CD8-positive, alpha-beta T cell (primary cell): ENCODE measurements at places on chromosomes 11 and 22.
A peak's percentile ranks its signal among the peaks of the same experiment; 100 is the strongest.

GRCh38 chr11:115961159-115962003, 457.2 kb upstream of the CADM1 start:
- DNase-seq, result no peak

GRCh38 chr11:25733777-25734176, 598.2 kb upstream of the ANO3 start:
- no peak for DNase-seq

DNA sequence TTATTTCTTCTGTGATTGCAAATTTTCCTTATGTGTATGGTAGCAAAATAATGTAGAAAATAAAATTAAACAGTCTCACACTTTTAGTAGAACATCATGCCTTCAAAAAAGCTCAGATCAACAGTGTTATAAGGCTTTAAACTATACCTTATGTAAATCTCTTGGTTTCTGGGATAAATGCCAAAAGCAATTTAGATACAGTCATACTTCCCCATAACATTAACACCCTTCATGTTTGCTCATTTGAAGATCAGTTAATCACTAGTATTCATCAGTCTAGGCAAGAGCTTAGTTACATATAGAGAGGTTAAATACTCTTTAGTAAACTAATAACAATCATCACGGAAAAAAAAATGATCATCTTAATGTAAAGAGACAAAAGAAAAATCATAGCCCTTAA, 421.8 kb upstream of the ANO3 start:
- DNase-seq, result no peak

- no peak for DNase-seq
Measured at GRCh38 chr11:9922806-9923205, 258.9 kb downstream of the SWAP70 start.

GRCh38 chr22:38954414-38955043, 2.9 kb upstream of the APOBEC3A start:
- no peak for DNase-seq

DNA sequence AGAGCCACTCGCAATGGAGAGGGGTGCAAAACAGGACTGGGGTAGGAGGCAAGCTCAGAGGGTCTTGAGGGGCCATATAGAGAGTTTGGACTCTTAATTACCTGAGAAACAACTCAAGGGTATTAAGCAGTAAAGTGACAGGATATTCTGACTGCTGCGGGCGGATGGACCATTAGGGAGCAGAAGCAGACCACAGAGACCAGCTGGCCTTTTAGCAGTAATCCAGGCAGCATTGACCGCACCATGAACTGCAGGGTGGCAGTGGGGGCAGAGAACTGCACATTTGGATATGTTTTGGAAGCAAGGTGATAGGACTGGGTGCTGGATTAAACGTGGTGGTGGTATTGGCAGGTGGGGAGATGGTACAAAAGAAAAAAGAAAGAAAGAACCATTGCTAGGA, 125.3 kb downstream of the DBX1 start:
- no peak for DNase-seq

DNA sequence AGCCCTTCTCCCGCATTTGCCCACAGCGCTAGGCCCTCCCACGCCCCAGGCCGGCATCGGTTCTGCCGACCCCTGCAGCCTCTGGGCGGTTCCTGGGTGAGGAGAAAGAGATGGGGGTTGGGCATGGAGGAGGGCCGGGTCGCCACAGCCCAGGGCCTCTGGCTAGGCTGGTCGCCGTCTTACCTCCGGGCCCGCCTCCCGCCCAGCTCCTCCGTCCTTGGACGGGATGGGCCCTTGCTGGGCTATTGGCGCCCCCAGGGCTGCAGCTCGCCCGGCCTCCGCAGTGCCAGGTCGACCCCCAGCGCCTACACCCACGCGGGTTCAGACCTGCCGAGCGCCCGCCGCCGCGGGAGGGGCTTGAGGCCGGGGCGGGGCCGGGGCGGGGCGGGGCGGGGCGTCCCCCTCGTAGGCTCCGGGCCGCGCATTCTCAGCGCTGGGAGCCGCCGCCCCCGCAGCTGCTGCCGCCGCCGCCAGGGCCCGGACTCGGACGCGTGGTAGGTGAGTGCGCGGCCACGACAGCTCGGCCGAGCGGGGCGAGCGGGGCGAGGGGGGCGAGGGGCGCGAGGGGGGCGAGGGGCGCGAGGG, at the start of gene CD151:
Gene CD151, plus strand, starts transcription at position 424 of the 585 bp plus-strand sequence. CDS start 3,118 bp downstream, outside the sequence.
- peak; percentile 80 for DNase-seq

GRCh38 chr11:36101466-36101865, 157.6 kb downstream of the LDLRAD3 start:
- DNase-seq, result no peak

DNA sequence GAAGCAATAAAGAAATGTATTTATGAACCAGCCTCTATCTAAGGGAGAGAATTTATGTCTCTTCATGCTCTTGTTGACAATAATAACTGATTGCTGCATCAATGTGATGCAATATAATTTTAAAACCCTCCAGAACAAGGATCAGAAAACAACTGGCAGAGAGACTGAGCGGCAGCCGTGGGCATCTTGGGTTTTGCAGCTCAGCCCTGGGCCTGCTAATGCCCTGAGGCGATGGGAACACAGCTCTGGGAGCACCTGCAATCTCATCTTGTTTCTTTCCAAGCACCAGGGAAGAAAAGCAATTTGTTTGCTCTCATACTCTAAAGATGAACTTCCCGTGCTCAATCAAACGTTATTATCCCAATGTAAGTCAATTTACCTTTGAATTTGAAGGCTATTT, 245.7 kb downstream of the ST3GAL4 start:
- no peak for DNase-seq

GRCh38 chr11:87022254-87022653, 15.5 kb upstream of the TMEM135 start:
- DNase-seq, result no peak

GRCh38 chr11:11085580-11085979, 227.7 kb upstream of the ZBED5 start:
- DNase-seq, result no peak

- no peak for DNase-seq
Measured at GRCh38 chr11:19121646-19122045, 4.7 kb downstream of the ZDHHC13 start.

DNA sequence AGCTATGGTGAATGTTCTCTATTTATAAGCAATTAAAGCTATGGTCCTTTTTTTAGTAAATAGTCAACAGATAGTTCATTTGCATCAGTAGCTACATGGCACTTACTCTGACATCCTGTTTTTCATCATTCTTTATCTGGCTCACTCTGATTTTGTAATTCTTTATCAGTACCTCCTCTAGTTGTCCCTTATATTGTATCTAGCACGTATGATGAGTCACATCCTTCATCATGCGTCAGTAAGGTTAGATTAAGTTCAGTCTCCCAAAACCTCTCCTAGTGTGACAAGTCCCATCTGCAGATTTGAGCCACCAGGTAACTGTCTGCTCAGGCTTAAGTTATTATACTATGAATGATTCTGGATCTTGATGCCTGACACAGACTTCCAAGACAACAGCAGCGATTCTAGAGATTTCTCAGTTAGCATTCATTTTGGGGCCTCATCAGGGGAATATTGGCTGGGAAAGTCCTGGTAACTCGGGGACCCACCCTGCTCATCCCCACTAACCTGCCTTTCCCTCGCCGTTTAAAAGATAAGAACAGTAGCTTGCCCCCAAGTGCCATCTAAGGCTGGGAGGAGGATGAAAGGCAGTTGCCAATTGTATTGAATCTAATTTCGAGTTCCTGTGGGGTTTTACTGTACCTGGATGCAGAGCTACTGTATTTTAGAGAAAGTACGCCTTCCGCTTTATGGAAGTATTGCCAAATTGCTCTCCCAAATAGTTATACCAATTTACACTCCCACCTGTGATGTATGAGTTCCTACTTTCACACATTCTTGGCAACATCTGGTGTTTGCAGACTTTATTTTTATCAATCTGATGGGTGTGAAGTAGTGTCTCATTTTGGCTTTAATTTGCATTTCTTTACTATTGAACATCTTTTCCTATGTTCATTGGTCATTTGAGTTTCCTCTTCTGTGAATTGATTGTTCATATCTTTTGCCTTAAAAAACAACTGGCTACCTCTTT, 55.9 kb downstream of the ZC3H12C start:
- DNase-seq, result no peak

DNA sequence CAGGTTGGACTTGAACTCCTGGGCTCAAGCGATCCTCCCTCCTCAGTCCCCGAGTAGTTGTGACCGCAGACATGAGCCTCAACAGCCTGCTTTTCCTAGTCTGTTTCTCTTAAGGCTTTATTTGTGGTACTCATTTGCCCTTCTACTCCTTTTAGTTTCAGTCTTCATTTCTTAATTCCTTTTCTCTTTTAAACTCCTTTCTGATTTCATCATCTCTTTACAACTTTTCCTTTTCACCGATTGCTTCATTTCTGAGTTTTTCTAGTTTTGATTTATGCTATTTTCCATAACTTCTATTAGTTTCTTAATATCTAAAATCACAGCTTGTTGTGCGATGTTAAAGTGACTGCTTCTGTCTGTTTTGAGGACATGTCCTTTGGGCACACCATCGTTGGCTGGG, 17.3 kb upstream of the MRGPRF start:
- no peak for DNase-seq

DNA sequence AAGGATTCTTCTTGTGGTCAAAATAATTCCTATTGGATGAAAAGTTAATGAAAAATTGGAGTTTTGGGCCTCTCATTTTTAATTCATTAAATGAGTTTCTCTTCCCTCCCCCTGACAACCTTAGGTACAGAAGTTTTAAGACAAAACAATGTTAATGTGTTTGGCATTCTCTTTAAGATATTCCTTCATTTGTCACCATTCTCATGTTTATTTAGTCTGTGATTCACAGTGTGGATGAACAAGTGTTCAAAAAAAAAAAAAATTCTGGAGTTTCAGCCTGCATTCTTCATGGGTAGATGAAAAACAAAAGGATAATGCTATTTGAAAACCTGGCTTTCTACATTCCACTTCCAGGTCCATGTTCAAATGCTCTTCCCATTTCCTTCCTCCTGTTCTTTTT, 172.6 kb upstream of the LUZP2 start:
- no peak for DNase-seq

DNA sequence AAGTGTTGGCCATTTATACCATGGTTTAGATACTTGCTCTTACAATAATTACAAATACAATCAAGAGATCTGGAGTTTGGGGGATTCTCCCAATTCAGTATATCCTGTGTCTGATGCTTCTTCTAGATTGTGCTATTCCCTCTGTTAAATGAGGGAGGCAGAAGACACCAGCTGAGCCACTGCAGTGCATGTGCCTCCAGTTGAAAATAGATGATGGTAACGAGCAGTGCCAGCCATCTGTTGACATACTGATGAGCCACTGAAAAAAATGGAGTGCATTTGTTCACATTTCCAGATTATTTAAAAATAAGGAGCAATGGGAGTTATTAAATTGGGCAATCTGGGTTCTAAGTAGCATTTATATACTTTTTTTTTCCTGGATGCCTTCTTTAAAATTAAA, 1428.0 kb upstream of the TENM4 start:
- DNase-seq, result no peak

DNA sequence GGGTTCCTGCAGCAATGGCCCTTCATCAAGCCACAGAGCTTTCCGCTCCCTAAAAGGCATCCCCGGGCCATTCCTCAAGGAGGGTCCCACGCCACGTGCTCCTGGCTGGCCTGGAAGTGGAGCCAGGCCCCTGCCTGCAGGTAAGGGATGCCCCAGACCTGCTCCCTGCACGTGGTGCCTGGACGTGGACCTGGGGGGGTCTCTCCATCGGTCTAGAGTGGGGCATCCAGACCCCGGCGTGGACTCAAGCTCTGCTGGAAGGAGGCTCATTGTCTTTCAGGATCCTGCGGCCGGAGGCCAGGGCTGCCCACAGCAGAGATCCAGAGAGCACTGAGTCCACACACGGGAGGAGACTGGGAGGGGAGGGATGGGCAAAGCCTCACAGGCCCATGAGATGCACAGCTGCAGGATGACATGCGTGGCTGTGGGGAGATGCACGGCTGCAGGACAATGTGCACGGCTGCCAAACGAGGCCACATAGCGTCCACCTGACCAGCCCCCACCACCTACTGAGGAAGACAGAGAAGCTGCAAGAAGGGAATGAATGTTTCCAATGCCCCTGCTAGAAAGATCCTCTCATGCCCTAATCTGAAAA, 236.7 kb downstream of the BRD1 start:
- no peak for DNase-seq

- no peak for DNase-seq
Measured at GRCh38 chr11:100674212-100674611, 12.9 kb upstream of the ARHGAP42 start.

DNA sequence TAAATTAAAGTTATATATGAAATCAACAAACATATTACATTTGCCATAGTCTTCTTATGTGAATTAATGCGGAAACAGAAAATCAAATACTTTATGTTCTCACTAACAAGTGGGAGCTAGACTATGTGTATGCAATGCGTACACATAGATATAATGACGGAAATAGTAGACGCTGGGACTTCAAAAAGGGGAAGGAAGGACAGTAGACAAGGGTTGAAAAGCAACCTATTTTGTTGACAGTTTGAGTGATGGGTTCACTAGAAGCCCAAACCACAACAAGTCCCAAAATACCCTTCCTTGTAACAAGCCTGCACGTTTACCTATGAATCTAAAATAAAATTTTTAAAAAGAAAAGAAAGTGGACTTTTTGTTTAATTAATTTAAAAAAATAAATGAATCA, 430.8 kb upstream of the CNTN5 start:
- no peak for DNase-seq

DNA sequence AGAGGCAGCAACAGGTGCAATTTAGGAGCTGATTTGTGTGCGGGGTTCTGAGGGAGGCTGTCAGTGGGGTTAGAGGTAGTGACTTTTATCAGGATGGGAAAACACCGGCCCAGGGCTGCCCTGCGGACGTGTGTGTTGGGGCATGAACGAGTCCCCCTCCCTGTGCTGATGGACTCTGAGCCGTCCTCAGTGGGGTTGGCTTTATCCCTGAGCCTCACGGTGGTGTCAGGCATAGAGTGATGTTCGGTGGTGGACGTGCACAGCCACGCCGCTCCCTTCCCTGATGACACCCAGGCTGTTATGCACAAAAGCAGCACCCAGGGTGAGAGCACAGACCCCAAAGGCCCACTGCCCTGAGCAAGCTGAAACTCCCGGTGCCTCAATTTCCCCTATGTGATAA, 809.1 kb downstream of the BRD1 start:
- peak; percentile 8 for DNase-seq

DNA sequence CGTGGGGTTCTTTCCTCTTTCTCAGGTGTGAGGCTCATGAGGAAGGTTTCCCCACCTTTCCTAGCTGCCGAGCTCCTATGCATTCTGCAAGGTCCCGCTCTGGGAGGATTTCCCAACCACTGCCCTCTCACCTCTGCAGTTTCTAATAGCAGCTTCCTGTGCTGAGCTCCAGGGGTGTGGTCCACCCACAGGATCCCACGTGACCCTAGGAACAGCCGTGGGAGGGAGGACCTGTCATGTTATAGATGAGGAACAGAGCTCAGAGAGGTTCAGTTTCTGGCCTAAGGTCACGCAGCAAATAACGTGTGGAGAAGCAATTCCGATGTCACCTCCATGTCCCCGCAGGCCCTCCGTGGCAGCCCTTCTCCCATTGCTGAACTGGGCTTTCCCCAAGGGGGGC, 38.5 kb downstream of the FLRT1 start:
- no peak for DNase-seq

GRCh38 chr11:2290351-2290841, 11.3 kb downstream of the C11orf21 start:
- no peak for DNase-seq

GRCh38 chr11:93591247-93591898, 48.2 kb upstream of the SMCO4 start:
- DNase-seq, result no peak

GRCh38 chr11:89189776-89190175, 12.1 kb downstream of the TYR start:
- DNase-seq, result no peak
